ENCODE measurements at places on chromosomes 16 and 17.

DNA sequence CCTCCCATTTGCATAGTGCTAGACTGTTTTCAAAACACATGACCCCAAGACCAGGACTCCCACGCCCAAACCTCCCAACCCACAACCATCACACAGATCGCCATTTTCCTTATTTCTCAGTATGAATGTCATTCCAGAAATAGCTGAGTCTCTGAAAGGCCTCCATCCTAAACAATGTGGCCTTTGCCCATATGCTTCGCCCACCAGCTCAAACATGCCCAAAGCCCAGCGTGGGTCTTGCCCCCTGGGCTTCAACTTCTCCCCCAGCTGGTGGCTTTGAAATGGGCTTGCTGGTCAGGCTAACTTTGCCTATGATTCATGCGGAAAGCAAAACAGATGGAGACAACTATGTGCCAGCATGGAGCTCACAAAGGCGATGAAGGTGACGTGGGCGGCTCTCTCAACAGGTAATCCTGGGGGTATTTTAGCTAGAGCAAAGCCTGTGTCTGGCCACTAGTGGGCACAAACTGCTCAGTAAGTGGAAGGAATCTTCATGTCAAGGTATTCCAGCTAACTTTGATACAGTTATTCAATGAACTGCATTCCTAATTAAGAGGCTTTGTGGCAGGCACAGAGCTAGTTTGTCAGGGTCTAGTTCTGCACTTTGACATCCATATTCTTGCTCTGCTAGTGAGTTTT is 17.1 kb downstream of the PMP22 start:
- DNase-seq = no peak

DNA sequence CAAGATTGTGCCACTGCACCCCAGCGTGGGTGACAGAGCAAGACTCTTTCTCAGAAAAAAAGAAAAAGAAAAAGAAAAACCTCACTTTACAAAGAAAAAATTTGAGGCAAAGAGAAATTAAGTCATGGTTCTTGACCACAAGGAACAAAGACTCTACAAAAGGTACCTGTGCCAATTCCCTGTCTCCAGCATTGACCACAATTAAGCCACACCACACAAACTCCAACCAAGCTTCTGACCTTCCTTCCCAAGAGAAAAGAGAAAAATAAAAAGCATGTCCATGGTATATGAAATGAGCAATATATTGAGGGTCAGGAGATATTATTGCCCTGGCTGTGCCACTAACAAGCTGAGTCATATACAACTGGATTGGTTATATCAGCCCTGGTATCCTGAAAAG is 146.3 kb upstream of the NOG start:
- DNase-seq = no peak

DNA sequence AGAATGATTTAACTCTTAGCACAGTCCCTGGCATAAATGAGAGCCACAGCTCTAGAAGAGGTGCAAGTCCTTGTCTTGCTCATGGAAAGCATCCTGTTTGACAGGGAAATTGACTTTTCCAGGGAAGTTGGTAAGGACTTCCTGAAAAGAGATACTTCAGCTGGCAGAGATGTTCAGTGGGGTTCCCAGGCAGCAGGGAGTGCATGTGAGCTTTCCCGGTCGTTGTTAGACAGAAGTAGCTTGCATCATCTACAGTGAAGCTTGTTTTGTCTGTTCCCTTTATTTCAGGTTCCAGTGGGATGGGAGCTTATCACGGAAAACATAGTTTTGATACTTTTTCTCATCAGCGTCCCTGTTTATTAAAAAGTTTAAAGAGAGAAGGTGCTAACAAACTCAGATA is 22.9 kb downstream of the ALDH3A2 start:
- DNase-seq = no peak

- DNase-seq = no peak
Measured at GRCh38 chr16:1366712-1367299, 15.1 kb downstream of the GNPTG start.

GRCh38 chr17:9512323-9513168 is 63.1 kb downstream of the STX8 start:
- DNase-seq = no peak

- no peak for DNase-seq
Measured at GRCh38 chr16:55539488-55539887, 27.0 kb upstream of the CAPNS2 start.

GRCh38 chr17:40181205-40181604 is 3.9 kb downstream of the RAPGEFL1 start:
- no peak for DNase-seq

DNA sequence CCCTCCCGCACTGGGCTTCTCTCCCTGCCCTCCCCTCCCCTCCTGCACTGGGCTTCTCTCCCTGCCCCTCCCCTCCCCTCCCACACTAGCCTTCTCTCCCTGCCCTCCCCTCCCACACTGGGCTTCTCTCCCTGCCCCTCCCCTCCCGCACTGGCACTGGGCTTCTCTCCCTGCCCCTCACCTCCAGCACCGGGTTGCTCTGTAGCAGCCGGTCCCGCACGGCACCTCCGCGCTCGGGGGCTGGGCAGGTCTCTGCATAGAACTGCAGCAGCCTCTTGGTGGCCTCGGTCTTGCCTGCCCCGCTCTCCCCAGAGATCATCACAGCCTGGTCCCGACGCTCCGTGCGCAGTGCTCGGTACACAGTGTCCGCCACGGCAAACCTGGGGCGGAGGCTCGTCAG is 9.8 kb downstream of the MYO1C start:
- no peak for DNase-seq

DNA sequence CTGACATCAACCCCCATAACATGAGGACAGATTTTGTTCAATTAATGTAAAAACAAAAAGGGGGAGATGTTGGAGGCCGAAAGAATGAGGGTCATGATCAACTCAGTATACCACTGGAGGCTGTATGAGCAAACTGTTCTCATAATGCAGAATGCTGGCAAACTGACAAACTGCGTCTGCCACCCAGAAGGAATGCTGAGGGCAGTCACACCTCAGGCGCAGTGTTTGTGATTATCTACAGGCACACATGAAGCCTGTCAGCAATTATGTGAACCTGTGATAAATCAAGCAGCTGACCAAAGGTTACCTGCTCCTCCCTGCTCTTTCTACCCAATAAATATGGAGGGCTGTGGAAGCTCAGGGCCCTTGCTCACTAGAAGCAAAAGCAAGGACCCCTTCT is 27.3 kb downstream of the CD300LG start:
- DNase-seq = no peak

DNA sequence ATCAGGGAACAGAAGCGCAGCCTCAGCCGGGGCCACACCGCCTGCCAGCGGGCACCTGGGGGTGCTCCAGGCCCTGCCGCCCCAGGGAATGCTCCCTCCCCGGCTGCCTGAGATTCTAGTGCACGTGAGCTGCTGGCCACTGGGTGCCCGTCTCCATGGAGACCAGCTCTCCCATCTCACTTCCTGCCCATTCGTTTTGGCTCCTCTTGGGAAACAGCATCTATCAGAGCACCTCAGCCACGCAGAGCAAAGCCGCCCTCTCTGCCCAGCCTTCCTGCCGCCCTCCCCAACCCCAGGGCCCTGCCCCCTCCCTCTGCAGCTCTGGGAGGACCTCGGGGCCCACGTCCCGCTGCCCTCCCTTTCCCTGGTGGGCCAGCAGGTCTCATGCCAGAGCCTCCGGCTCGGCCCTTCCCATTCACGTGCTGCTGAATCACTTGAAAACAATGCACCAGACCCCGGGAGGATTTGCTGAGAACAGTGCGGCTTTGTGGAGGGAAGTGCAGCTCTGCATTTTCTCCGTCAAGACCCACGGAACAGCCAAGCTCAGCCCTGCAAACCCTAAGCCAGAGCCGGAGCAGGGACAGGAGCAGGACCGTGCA is 19.4 kb downstream of the CEP295NL start:
- DNase-seq = no peak

DNA sequence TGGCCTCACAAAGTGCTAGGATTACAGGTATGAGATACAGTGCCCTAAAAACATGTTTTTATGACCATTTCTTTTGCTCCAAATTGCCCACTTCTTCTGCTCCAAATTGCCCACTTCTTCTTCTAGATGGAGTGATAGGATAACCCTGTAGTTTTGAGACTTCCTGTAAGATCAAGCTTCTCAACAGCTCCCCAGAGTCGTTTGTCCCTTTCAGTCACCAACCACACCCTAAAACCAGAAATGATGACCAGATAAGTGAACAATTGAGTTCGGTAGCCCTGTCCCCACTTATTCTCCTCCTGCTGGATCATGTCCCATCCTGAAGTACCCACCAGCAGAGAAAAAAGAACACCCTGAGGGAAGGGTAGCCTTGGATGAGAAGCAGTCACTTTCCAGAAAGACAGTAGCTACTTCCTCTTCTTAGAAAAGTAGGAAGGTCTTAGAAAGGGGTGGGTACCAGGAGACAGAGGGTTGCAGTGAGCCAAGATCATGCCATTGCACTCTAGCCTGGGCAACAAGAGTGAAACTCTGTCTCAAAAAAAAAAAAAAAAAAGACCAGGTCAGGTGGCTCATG is 2.5 kb downstream of the ODAD4 start:
- no peak for DNase-seq

DNA sequence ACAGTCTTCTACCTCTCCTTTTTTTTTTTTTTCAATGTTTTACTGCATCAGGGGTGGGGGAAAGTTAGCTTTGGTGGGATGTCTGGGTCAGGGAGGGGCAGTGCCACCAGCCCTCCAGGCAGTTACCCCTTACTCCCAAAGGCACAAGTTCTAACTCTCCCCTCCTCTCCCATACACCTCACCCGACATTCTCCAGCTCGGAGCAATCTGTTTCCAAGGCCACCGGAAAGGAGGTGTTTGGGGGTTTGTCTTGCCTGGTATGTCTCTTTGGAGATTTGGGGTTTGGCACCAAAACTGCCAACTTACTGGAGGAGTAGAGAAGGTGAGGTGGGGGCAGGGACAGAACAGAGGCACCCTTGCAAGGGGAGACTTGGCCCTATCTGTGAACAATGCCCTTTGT is 4.7 kb downstream of the DLX3 start:
- no peak for DNase-seq

- no peak for DNase-seq
Measured at GRCh38 chr16:55249361-55249760, 74.6 kb upstream of the IRX6 start.

DNA sequence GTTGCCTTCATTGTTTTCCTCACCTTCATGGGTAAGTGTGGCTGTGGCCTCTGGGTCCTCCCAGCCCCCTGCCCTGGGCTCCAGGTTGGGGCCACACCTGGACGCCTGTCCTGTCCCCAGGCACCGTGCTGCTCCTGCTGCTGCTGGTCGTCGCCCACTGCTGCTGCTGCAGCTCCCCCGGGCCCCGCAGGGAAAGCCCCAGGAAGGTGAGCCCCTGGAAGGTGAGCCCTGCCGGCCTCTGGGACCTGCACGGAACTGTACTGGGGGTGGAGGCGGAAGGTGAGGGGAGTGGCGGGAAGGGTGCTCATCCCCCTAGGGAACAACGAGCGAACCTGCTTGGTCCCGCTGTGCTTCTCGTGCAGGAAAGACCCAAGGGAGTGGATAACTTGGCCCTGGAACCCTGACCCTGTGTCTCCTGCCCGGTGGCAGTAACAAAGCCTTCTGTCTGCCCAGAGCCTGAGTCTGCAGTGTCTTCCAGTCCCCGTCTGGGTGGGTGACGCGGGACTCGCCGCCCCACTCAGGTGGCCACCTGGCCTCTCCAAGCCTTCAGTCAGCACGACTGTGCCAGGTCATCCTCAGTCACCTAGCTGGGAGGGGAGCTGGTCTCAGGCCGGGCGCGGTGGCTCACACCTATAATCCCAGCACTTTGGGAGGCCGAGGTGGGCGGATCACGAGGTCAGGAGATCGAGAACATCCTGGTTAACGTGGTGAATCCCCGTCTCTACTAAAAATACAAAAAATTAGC is 831 bp downstream of the SMIM22 start:
- DNase-seq = no peak

GRCh38 chr17:65756760-65757159 is 195.3 kb upstream of the AXIN2 start:
- no peak for DNase-seq

- no peak for DNase-seq
Measured at GRCh38 chr17:58534901-58535421, 20.5 kb upstream of the MTMR4 start.

GRCh38 chr17:17152385-17152784 is 53.7 kb downstream of the PLD6 start:
- no peak for DNase-seq

- no peak for DNase-seq
Measured at GRCh38 chr17:33469911-33470310, 176.8 kb upstream of the ASIC2 start.

GRCh38 chr17:77590951-77591735 is 367.4 kb upstream of the TNRC6C start:
- no peak for DNase-seq

DNA sequence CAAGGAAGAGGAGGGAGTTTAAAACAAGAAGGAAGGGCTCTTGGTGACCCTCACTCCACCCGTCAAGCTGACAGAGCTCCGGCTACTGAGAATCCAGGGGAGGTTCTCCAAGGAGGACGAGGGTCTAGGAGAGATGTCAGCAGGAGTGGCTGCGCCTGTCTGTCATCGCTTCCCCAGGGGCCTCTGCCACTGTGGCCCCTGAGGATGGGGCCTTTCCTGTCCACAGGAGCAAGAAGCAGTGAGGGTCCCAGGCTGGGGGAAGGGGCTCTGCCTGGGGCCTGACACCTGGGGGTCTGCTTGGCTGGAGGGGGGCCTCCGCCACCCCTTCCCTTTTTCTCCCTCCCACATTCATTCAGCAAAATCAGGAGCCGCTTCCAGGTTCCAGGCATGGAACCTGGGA is 66.5 kb upstream of the TNRC6C start:
- DNase-seq = no peak

DNA sequence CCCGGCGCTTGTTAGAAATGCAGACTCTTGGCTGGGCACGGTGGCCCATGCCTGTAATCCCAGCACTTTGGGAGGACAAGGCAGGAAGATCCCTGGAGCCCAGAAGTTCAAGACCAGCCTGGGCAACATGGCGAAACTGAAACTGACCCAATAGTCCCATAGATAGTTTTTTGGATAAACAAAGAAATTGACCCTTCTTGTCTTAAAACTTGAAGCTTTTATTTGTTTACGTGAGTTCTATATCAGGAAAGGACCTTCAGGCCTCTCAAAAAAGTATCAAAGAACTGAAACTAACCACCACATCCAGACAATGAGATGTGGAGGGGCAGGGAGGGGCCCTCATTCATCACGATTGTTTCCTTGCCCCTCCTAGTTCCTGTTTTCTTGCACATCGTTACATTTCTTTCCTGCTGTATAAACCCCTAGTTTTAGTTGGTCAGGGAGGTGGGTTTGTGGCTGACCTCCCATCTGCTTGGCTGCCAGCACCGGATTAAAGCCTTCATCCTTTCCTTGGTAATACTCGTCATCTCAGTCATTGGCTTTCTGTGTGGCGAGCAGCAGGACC is 29.9 kb upstream of the PRM1 start:
- no peak for DNase-seq

DNA sequence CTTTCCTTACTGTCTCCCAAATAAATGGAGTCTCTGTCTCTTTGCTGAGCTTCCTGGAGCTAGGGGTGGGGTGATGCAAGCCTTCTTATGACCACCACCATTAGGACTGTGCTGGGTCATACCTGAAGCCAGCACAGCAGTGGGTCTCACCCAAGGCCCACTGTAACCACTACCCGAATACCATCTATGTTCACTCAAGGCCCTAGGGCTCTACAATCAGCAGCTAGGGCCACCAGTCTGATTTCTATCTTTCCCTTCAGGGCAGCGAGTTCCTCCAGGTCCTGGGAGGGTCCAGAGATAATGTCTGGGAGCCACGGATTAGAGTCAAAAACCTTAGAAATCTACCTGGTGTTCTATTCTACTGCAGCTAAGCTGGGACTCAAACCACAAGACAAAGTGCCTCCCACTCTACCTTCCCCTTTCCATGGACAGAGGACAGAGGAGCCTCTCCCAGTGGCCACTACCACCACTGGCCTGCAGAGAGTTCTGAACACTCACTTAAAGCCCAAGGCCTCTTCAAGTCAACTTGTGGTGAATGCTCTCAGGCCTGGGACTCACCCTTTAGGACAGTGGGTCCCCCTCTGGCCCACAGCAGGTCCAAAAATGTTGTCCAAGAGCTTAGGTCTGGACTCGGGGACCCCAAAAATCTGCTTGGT is 10.9 kb upstream of the TMEM219 start:
- no peak for DNase-seq

Data from iPS DF 6.9 (cell line).